AG08395 (cell line): ENCODE measurements at places on chromosomes 5 and 9.

- DNase-seq, result no peak
These were observed 124.6 kb downstream of the ATP10B start for GRCh38 chr5:160727296-160727997.

DNA sequence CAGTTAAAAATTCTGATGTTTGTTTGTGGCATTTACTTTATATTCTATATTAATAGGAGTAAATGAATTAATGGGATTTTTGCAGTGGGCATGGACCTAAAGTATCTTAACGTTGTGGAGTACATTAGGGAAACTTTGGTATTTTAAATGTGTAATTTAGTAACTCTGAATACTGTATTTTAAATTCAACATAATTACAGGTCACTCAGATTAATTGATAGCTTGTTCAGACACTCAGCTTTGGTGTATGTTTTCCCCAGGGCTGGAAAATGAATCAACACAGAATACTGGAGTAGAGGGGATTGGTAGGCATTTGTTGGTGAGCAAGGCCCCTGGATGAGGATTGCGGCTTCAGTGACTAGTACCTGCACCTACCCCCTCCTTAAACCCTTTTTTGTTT is 117.5 kb downstream of the TRIO start:
- DNase-seq, result no peak

- no peak for DNase-seq
These were observed 4.1 kb upstream of the MYMK start for GRCh38 chr9:133528876-133529241.

GRCh38 chr9:74499111-74499601 is 2.0 kb downstream of the RORB start:
- DNase-seq, result no peak

DNA sequence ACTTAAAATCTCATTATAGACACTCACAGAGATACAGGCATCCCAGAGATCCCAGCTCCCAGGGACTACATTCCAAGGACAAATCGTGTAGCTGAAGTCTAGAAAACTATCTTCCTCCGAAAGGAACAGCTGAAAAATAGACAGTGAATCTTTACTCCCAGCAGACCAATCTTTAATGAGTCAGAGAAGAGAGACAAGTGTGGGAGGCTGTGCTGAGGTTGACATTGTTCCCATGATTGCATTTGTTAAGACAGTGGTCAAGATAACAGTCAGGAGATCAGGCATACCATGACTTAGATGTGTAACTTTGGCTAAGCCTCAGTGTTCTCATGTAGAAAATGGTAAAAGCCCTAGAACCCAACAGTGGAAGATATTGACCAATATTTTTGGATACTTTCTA is 120.7 kb downstream of the PAPPA start:
- peak; percentile 10 for DNase-seq
